ENCODE measurements at places on chromosomes 5 and 9.
A peak's percentile ranks its signal among the peaks of the same experiment; 100 is the strongest.

GRCh38 chr5:5467737-5468136, 45.3 kb downstream of the ICE1 start:
- no peak for DNase-seq

DNA sequence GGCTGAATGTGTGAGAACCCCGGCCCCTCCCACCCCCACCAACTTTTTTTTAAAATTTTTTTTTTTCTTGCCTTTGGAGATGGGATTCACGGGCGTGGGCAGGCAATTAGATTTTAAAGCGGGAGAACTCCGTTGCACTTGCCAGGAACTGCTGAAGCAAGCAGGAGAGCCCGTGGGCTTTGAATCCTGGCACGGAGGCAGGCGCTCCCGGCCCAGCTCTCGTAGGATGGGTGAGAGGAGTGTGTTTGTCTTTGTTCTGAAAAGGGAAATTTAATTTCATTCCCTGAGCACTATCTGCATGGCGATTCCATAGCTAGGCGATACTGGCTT, 54.3 kb upstream of the BOD1 start:
- DNase-seq, result no peak

DNA sequence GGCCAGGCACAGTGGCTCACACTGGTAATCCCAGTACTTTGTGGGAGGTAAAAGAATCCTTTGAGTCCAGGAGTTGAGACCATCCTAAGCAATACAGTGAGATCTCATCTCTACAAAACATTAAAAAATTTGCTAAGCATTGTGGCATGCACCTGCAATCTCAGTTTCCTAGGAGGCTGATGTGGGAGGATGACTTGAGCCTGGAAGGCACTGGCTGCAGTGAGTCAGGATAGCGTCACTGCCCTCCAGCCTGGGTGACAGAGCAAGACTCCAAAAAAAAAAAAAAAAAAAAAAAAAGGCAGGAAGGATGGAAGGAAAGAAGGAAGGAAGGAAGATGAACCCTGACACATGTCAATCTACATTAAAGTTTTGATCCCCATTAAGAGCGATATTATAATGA, 1452.2 kb upstream of the ACO1 start:
- no peak for DNase-seq

DNA sequence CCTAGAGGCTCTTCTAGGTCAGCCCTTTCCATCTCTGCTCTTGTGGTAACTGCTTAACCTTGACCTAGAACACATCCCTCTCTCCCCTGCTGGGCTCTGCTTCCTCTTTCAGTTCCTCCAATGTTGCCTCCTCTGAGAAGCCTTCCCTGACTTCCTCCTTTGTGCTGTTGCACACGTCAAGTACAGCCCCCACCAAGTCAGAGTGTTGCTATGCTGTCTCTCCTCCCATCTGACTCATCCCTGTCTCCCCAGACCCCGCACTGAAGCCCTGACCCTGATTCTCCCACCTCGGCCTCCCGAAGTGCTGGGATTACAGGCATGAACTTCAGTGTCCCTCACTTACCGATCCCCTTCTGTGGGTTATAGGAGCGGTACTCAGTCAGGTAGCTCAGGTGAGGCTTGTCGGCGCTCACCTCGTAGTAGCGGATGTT, 10.4 kb upstream of the TRIM14 start:
- DNase-seq, result no peak

- DNase-seq, result peak; percentile 39
Observed at GRCh38 chr5:103562453-103563157, at the start of gene NUDT12. NUDT12 (minus strand) TSS chr5:103562789; CDS start chr5:103560248, 2,541 bp downstream.

DNA sequence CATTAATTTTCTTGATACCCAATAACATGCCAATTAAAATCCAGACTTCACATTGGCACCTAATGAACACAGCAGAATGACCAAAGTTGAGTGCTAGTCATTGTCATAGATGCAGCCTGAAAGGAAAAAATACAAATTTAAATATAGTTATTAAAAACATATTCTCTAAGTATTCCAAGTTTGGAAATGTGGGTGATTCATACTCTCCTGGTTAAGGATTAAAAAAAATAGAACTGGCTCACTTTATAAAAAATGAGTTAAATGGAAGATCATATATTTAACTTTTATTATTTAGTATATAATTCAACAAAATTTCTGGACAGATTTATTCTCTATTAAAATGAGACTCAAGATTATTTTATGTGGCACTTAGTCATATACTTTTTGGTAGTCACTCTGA, 33.2 kb upstream of the RICTOR start:
- no peak for DNase-seq

GRCh38 chr5:127858116-127858784, 155.1 kb downstream of the CCDC192 start:
- DNase-seq, result no peak

GRCh38 chr9:132056717-132057560, 22.7 kb downstream of the MED27 start:
- no peak for DNase-seq

DNA sequence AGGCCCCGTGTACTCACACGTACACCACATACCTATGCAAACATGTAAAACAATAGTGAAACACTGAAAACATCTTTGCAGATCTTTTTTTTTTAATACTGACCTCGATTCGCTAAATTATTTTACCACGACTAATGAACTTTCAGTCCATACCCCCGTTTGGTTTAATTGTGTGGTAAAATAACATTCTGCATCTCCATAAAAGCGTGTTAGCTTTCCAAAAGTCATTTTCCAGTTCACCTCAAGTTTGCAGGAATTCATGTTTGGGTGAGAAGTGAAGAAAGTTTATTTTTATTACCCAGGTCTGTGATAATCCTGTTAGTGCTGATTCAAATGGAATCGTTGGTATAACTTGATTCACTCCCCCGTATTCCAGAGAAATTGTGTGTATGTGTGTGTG, 652 bp downstream of the ARSK start:
- no peak for DNase-seq

GRCh38 chr9:126799034-126799433, 5.8 kb upstream of the ZBTB43 start:
- no peak for DNase-seq

- no peak for DNase-seq
Observed at GRCh38 chr5:115246361-115246991, 16.2 kb downstream of the PGGT1B start.

- no peak for DNase-seq
Observed at GRCh38 chr5:88544671-88545070, 276.0 kb upstream of the TMEM161B start.

DNA sequence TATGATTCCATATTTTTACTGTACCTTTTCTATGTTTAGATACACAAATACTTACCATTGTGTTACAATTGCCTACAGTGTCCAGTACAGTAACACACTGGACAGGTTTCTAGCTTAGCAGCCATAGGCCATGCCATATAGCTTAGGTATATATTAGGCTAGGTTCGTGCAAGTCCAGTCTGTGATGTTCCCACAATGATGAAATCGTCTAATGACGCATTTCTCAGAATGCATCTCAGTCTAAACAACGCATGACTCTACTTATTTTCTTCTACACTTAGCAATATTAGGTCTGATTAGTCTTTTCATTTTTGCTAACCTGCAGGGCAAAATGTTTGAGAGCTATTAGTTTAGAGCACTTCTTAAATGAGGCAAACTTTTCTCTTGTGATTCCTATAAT, 22.7 kb downstream of the OR2S2 start:
- no peak for DNase-seq

GRCh38 chr9:136942112-136942880, 2.2 kb downstream of the FBXW5 start:
- DNase-seq, result no peak

GRCh38 chr5:137488516-137488915, 10.6 kb downstream of the SPOCK1 start:
- DNase-seq, result no peak

DNA sequence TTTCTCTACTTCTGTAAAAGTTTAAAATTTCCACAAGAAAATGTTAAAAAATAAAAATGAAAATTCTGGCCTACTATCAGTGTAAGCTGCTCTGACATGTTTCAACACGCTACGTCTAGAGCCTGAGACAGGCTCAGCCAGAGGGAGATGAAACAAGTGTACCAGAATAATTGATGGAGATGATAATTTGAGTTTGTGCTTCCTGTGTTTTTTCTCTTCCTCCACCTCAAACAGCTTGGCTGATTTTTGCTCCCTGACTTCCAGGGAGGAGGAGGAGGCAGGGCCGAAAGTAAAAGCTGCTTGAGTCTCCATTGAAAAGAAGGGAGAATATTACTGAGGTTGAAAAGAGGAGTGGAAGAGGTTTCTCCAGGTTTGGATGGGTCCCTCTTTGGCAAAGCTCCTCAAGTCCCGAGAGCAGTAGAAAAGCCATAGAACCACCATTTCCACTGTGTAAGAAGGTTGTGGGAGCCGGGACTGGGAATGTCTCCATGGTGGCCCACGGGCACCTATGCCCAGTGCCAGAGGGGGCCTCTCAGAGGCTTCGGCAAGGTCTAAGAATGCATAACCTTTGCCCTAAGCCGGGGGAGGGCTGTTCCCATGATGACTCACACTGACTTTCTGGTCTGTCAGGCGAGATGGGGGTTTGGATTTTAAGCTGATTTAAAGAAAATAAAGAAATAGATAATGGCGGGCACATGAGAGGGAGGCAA, 95.1 kb downstream of the HRH2 start:
- no peak for DNase-seq

DNA sequence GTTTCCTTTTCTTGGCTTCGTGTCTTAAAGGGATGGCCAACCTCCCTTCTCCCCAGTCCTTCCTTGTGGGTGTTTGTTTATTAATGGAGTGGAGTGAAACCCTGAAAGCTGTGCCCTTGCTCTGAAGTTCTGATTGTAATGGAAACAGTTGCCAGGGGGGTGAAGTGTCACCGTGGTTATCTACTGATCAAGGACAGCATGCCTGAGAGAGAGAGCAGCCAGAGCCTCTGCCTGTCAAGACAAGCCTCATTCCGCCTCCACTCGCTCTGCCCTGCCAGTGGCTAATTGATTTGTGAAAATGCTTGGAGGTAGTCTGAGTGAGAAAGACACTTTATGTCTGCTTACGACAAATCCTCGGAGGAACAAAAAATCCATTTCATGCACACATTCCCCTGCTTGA, 143.7 kb upstream of the SLC30A5 start:
- DNase-seq, result no peak

DNA sequence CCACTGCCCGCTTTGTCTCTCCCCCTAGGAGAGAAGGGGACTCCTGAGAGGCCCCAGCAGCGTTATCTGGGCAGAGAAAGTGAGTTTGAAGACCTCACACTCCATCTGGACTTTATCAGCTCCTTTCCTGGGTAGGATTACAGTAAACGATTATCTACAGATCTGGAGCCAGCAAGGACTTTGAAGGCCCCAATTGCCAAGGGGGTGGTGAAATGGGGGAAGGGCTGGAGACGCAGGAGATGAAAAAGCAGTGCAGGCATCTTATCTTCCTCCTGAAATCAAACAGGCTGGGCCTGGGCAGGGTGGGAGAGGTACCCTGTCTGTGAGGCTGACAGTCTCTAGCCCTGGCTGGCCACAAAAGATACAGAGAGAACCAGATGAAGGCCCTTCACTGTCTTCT, 105.8 kb upstream of the MSX2 start:
- DNase-seq, result no peak

Measured in activated T-cell treated with anti-CD3 and anti-CD28 coated beads, Interleukin-2, amount 50 U/mL, for 1 hour (primary cell).